NCI-H2227 treated with DMSO at 0.1 percent for 48 hours (cell line): ENCODE measurements at places on chromosomes 1 and 21.

GRCh38 chr1:19205845-19206244 lies 4.2 kb downstream of the UBR4 start:
- no peak for DNase-seq

DNA sequence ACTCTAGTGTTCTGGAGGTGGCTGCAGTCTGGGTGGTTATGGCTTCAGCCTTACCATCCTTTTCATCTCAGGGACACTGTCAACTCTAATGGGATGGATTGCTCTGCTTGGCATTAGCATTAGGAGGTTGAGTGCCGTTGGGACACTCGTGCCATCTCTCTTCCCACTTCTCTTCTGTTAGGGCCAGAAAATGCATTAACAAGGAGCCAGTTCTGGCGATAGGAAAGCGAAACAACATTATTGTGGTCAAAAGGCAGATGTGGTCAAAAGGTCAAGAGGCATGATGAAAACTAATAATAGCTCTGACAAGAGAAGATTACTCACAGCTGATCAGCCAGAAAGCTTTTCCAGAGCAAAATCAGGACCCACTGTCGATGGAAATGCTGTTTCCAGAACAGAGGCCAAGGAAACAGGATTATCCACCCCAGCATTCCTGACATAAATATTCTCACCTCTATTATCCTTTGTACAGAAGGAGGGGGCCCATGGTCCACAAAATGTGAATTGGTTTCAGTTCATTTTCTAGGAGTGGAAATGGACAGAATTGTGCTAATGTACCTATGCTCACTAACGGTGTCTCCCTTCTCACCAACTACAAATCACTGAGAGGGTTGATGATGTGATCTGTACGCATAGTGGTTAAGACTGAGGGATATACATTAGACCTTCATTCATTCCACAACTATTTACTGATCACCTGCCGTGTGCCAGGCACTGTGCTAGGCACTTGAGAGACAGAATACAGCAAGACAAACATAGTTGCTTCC lies 72.0 kb downstream of the ST6GALNAC5 start:
- DNase-seq = peak; percentile 89

DNA sequence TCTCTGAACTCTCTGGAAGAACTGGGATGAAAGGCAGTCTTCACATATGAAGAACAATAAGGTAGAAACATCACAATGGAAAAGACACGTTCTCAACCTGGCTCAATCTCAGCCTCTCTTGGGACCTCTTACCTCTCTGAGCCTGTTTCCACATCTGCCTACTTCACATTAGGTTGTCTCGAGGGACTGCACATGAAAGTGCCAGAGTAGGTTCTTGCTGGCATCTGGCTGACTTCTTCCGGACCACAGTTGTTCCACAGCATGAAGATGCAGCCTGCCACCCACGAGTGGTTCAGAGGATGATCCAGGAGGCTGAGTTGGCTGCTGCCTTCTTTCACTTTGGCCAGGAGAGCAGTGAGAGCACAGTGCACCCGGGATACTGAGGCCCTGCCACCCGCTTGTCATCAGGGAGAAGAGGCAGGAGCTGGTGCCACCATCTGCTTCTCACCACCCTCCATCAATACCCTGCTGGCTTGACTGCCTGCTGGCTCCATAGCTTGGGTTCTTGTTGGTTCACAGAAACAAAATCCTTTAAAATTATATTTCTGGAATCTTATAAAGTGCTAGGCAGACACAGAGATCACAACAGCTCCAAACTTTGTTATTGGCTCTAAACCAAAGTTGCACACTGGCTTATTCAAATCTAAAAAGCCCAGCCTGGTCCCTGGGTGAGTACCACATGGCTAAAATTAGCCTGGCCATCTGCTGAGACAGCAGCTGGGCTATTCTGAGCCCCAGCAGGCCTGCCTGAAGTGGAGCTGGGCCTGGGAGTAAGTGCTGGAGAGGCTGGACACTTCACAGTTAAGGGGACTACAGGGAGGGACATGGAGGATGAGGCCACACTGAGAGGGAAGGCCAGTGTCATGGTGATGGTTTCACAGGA lies 46.9 kb upstream of the LIN9 start:
- DNase-seq = no peak

- DNase-seq = no peak
Observed at GRCh38 chr1:219555031-219555692, 57.7 kb downstream of the ZC3H11B start.

GRCh38 chr21:41219498-41220207 lies 51.7 kb downstream of the BACE2 start:
- no peak for DNase-seq

DNA sequence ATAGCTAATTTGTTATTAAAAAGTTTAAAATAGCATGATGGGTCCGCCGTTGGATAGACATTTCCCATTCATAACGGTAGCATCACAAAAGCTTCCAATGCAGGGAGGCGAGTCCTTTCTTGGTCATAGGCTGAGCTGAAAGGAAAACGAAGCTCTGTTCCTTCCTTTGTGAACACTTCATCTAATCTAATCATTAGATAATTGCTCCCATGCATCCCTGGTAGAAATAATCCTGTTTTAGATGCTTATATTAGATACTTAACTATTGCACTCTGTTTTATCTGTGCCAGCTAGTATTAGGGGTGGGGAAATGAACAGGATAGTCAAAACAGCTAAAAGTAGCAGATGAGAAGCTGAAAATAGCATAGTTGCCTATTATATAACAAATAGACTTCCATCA lies 215.0 kb downstream of the SLC35F3 start:
- DNase-seq = no peak

- DNase-seq = no peak
Observed at GRCh38 chr1:46523496-46524353, 27.7 kb downstream of the KNCN start.

GRCh38 chr1:89633800-89634625 lies 1.1 kb downstream of the LRRC8C start:
- peak; percentile 65 for DNase-seq
